ENCODE measurements at places on chromosomes 6 and 20. TPM values are rescaled to one million over a fixed set of nuclear protein-coding genes. Genes with fewer than 3 reads are reported as not detected.

- no peak for DNase-seq
Measured at GRCh38 chr20:36277546-36277945, 28.6 kb upstream of the DLGAP4 start.

GRCh38 chr20:62562831-62563230 lies 79.5 kb upstream of the SLCO4A1 start:
- DNase-seq, result no peak

GRCh38 chr6:155234687-155235086 lies 29.1 kb upstream of the CLDN20 start:
- DNase-seq, result no peak

The ERMARD gene
- total RNA-seq, result 33.9 TPM

DNA sequence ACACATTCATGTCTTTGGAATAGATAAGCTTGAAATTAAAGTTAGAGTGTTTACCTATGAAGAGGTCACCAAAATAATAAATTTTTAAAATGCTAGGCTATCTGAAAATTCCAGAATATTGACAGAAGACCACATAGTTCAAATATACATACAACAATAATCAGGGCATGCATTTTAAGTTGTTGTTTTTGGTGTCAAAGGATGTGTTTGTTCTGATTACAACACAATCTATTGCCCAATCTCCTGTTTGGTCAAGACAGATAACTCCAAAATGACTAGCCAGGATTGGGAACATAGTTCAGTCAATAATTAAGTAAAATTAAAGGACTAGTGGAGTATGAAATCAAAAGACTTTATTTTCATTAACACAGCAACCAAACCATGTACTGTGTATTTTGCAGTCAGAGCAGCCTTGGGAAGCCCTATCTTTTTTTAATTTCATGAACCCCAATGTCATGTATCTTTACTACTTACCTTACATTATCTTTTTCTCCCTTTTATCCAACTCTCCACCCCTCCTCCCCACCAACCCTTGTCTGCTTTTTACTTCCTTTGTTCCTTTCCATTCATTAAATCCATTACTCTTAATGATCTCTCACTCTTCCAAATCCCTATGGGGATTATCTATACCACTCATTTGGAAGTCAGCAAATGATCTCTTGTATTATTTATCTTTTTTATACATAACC lies 111.2 kb downstream of the CDK19 start:
- DNase-seq, result no peak

- DNase-seq, result no peak
Measured at GRCh38 chr6:44068607-44069296, 58.5 kb downstream of the MRPL14 start.

The LRRC73 gene
- 15.1 TPM for total RNA-seq

- no peak for DNase-seq
Measured at GRCh38 chr20:37243076-37243936, 18.3 kb downstream of the GHRH start.

DNA sequence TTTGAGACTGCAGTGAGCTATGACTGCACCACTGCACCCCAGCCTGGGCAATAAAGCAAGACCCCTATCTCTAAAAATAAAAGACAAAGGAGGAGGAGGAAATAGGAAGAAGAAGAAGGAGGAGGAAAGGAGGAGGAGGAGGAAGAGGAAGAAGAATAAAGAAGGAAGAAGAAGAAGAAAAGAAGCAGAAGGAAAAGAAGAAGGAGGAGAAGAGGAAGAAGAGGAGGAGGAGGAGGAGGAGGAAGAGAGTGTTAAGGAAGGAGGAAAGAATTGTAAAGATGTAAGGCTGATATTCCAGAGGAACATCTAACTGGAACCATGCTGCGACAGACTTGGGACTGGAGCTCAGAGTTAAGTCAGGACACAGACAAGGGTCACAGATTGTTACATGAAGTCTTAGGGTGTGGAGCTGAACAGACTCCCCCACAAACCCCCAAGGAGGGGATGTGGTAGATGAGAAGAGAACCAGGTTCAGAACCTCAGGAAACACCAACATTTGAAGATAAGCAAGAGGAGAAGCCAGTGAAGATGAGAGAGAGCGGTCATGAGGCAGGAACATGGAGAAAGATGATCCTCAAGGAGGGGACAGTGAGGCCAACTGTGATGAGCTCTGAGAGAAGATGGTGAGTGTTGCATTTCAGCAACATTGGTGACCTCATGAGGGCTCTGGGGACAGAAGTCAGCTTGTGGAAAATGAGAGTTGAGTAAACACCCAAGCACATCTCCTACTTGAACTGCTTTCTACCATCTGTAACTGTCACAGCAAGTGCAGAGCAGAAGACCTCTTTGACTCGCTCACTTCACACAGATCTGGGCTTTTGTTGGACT lies 118.2 kb downstream of the CD164 start:
- no peak for DNase-seq

The SMLR1 gene
- total RNA-seq, result not detected

The CAGE1 gene
- not detected for total RNA-seq

The KCNQ2 gene
- total RNA-seq, result 134 TPM

DNA sequence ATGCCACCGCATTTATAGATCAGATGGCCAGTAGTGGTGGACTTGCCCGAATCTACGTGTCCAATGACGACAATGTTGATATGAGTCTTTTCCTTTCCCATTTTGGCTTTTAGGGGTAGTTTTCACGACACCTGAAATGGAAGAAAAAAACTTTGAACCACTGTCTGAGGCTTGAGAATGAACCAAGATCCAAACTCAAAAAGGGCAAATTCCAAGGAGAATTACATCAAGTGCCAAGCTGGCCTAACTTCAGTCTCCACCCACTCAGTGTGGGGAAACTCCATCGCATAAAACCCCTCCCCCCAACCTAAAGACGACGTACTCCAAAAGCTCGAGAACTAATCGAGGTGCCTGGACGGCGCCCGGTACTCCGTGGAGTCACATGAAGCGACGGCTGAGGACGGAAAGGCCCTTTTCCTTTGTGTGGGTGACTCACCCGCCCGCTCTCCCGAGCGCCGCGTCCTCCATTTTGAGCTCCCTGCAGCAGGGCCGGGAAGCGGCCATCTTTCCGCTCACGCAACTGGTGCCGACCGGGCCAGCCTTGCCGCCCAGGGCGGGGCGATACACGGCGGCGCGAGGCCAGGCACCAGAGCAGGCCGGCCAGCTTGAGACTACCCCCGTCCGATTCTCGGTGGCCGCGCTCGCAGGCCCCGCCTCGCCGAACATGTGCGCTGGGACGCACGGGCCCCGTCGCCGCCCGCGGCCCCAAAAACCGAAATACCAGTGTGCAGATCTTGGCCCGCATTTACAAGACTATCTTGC lies 725 bp downstream of the EEF1A1 start:
- DNase-seq, result peak; percentile 80

GRCh38 chr20:39263076-39263475 lies 300.9 kb downstream of the DHX35 start:
- DNase-seq, result no peak

GRCh38 chr6:134708079-134708478 lies 241.8 kb downstream of the ALDH8A1 start:
- DNase-seq, result no peak

- DNase-seq, result no peak
Measured at GRCh38 chr20:50313827-50314677, 123.4 kb downstream of the CEBPB start.

The PTK6 gene
- total RNA-seq, result 0.38 TPM

GRCh38 chr6:170259278-170259677 lies 31.6 kb downstream of the DLL1 start:
- no peak for DNase-seq

The NAA20 gene
- total RNA-seq, result 55.0 TPM

DNA sequence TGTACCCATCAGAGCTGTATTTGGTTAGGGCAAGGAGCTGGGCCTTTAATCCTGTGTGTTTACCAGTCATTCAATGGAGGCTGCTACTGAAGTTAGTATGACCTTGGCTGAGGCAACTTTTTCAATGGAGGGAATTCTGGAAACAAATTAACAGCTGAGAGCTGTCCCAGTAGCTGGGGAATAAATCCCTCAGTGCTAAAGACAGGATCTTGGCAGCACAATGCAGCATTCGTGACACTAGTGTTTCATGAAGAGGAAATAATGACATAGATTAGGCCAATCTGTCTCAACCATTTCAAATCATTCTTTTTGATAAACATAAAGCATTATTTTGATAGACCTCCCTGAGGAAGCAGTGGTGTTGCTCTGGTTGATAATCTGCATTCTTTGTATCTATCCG lies 42.9 kb downstream of the GRM1 start:
- DNase-seq, result no peak

The DDX43 gene
- total RNA-seq, result not detected

DNA sequence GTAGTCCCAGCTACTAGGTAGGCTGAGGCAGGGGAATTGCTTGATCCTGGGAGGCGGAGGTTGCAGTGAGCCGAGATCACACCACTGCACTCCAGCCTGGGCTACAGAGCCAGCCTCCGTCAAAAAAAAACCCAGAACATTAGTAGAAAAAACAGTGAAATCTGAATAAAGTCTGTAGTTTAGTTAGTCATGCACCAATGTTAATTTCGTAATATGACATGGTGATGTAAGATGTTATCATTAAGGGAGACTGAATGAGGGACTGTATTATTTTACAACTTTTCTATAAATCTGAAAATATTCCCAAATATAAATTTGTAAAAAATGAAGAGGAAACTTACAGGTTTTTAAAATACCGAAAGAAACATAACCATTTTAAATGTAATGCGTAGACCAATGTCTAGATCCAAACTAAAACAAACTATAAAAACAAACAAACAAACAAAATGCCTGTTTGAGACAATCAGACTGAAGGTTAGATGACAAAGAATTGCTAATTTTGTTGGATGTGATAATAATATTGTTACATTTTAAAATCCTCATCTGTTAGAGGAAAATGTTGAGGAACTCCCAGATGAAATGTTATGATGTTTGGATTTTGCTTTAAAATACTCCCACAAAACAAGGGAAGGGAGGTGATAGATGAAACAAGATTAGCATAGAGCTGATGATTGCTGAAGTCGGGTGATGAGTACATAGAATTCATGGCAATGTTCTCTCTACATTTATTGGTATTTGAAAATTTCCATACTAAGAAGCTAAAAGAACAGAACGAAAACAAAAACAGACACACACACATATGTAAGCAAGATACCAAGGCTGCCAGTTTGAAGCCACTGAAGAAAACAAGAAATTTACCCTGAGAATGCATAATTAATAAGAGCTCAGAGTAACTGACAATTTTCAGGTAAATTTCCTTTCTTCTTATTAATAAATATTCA lies 1.8 kb downstream of the GSTA4 start:
- no peak for DNase-seq

The KCNS1 gene
- total RNA-seq, result 67.5 TPM

- DNase-seq, result no peak
Measured at GRCh38 chr6:156563714-156564113, 213.5 kb upstream of the ARID1B start.

GRCh38 chr6:11575408-11576033 lies 38.0 kb downstream of the TMEM170B start:
- peak; percentile 44 for DNase-seq

The RAET1G gene
- total RNA-seq, result not detected

- DNase-seq, result no peak
Measured at GRCh38 chr6:125743604-125744003, 5.8 kb upstream of the HEY2 start.

DNA sequence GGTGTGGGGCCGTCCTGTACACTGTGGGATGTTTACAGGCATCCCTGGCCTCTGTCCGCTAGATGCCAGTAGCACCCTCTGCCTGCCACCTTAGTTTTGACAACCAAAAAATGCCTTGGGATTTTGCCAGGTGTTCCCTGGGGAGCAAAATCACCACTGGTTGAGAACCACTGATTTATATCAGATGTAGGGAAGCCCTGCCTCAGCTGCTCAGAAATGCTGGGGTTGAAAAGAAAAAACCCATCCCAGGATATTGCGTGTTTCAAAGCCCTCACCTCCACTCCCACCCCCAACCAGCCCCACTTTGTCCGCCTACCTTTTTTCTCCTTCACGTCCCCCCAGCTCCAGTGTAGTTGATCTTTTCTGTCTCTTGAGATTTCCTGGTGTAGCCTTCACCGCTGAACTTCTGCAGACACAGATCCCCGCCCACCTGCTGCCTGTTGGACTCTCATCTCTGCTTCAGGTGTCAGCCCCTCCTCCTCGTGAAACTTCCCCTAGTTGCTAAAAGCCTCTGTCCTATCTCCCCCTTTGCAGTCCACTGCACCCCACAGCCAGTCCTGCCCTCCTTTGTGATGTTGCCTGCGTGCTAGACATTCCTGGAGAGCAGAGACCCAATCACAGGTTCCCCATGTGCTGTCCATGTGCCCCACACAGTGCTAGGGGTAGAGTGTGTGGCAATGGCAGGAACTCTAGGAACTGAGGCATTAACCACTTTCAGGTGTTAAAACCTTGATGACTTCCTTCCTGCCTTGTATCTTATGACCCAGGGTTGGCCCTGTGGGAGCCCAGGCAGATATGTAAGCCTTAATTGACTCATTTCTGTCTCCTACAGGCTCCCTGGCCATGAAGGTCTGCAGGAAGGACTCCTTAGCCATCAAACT lies 98.9 kb downstream of the TBC1D7 start:
- DNase-seq, result no peak

GRCh38 chr6:37758234-37758633 lies 60.6 kb upstream of the MDGA1 start:
- DNase-seq, result no peak

DNA sequence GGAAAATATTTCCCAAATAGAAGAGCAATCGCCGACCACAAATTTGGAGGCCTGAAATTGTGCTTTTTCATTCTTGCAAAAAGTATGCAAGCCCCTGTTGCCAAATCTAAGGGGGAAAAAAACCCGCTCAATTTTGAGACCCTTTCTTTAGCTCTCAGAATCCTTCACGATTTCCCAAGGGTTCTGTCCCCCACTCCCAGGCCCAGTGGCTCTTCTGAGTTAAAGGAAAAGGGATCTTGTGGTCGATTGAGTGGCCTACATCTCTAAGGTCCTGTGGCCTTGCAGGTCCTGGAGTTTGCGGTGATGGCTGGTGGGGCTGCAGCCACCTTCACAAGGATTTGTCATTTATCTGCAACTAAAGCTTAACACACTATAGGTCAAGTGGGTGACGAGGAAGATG lies 1.8 kb downstream of the PAX1 start:
- DNase-seq, result no peak

GRCh38 chr6:13495818-13496217 lies 8.4 kb upstream of the GFOD1 start:
- DNase-seq, result no peak

DNA sequence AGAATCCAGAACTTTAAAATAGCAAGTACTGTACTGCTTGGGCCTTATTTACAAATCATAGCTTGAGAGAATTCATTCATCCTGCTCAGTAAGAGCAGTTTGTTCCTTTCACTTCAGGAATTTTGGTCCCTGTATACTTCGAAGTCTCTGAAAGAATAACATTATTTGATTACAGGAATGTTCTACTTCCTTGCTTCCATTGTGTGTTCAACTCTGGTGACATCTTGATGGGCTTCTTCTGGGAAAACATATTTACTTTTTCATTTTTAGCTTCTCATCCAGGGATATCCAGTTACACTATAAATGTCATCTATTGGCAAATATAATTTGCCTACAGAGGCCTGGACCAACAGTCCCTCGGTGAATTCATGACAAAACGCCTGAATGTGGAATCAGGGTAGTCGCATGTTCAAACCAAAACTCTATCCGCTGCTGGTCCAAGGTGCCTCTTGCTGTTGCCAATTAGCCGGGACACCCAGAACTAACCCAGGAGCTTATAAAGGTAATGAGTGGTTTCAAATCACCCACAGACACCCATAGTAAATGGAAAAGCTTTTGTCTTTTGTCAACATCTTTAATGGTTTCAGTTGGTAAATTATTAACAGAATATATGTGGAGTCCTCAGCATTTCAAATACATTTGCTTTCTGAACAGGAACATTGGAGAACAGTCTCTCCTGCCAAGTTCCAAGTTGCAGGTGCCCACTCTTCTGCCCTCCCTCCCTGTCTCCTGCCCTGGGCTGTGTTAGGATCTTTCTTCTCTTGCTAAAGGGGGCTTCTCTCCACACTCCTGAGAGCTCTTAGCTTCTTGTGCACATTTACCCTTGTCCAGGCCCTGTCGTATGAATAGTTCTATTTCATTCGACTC lies 162.5 kb upstream of the CITED2 start:
- no peak for DNase-seq
